ENCODE measurements at places on chromosomes 6 and 20. TPM values are rescaled to one million over a fixed set of nuclear protein-coding genes. Genes with fewer than 3 reads are reported as not detected.
A peak's percentile ranks its signal among the peaks of the same experiment; 100 is the strongest.

- DNase-seq = peak; percentile 76
These were observed at the start of gene LHFPL5 for GRCh38 chr6:35804996-35805736. Gene LHFPL5 (plus strand): TSS chr6:35805352. CDS start chr6:35805671, 319 bp downstream.

- no peak for DNase-seq
These were observed 402 bp downstream of the OSBPL2 start for GRCh38 chr20:62238569-62239277.

DNA sequence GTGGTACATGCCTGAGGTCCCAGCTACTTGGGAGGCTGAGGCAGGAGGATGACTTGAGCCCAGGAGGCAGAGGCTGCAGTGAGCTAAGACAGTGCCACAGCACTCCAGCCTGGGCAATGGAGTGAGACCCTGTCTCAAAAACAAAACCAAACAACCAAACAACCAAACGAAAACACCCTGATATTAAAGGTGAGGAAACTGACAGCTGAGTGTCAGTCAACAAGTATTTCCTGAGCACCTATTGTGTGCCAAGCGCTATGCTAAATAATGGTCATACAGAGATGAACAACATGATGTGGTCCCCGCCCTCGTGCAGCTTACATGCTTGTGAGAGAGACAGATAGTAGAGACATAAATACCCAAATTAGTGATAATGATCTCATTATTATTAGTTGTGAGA lies 1.9 kb upstream of the TULP1 start:
- DNase-seq = no peak

- DNase-seq = no peak
These were observed 62.0 kb upstream of the CD83 start for GRCh38 chr6:14055541-14055940.

GRCh38 chr20:51010932-51011331 lies 12.0 kb downstream of the KCNG1 start:
- no peak for DNase-seq

- no peak for DNase-seq
These were observed 79.6 kb downstream of the CDK19 start for GRCh38 chr6:110735666-110736065.

GRCh38 chr6:1065986-1066385 lies 245.9 kb upstream of the FOXQ1 start:
- no peak for DNase-seq

DNA sequence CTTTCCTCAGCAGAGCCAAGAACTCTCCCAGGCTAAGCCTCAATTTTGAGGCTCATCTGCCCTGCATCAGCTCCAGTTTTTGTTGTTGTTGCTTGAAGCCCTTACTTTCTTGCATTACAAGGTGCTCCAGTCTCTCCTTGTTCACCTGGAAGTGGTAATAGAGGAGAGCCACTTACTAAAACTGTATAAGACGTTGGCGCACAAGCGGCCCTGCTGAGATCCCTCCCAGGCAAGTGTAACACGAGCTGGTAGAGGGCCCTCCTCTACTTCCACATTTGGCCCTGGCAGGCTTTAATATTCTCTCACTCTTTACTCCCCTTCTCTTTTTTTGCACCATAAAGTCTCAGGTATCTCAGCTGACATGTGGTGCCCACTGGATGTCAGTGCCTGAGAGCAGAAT lies 19.5 kb downstream of the GCM2 start:
- DNase-seq = no peak

SLC35D3 gene
- not detected for total RNA-seq

POPDC3 gene
- 70.0 TPM for total RNA-seq

FRK gene
- total RNA-seq = 2.7 TPM

SLC17A4 gene
- total RNA-seq = not detected

OPN5 gene
- total RNA-seq = not detected

IL20RA gene
- total RNA-seq = 4.6 TPM

Data from tongue (tissue), 3 donors.